ENCODE measurements at places on chromosomes 1 and 21.

DNA sequence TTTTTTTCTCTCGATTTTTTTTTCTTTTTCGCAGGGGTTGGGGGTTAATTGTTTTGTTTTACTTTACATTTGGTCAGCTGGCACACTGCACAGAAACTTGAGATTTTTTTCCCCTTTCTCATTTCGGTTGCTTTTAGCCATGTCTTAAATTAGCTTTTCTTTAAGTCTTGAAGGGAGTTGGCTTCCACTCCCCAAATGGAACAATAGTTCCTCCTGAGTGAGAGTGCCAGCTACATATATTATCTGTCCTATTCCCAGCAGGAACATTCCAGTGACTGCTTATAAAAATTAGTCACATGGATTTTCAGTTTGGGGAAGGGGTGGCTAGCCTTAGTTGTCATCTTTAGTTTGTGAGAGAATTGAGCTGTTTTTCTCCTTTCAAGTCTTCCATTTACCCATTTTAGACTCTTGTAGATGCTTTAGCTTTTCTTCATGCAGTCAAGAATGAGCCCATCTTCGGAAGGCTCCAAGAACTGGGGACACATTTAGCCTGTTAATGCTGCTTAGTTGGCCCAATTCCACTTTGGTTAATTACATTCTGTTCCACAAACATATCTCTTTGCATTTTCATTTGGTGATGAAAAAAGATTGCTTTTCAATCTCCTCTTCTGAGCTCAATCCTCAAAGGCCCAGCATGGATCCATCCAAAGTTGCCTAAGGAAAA is 510.1 kb upstream of the CXADR start:
- no peak for DNase-seq

DNA sequence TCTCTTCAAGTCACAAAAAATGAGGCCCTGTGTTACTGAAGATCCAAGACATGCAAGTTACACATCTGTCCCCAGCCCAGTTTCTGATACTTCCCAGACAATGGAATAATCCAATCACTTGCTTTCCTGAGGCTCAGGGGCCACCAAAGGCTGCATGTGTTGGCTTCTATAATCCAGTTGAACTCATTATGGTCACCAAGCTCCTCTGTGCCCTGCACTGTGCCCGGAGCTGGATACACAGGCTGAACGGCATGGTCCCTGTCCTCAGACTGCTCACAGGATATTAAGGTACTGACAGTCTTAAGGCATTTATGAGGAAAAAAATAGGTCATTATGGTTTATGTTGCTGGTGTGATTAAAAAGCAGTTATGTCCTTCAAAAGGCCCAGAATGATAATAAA is 117.0 kb upstream of the SYT6 start:
- DNase-seq: no peak

DNA sequence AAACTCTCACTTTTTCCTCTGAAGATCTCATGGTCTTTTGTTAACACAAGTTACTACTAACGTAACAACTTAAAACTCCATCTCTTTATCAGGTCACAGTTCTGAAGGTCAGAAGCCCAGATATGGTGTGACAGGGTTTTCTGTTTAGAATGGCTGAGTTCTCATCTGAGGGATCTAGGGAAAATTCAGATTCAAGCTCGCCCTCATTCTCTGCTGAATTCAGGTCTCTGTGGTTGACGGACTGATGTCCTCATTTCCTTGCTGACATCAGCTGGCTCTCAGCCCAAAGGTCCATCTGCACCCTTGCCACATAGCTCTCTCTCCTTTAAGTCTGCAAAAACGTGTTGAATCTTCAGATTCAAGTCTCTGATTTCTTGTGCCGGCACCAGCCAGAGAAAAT is 6.1 kb upstream of the NTPCR start:
- no peak for DNase-seq

DNA sequence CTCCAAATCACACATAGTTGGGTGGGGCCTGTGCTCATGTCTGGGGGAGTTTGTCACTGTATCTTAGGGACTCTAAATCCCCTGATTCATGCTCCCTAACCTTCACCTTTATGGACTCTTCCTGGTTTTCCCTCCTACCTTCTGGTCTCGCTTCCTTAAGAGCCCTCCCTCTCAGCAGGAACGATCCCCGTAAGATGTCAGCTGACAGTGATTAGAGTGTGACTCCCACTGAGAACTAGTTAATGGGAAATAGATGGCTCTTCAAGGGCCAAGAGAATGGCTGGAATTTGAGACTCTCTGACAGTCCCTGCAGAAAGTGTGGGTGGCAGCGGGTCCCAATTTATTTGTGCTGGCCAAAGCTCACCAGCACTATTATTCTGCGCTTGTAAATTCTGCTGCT is 22.0 kb downstream of the LYPD8 start:
- no peak for DNase-seq

DNA sequence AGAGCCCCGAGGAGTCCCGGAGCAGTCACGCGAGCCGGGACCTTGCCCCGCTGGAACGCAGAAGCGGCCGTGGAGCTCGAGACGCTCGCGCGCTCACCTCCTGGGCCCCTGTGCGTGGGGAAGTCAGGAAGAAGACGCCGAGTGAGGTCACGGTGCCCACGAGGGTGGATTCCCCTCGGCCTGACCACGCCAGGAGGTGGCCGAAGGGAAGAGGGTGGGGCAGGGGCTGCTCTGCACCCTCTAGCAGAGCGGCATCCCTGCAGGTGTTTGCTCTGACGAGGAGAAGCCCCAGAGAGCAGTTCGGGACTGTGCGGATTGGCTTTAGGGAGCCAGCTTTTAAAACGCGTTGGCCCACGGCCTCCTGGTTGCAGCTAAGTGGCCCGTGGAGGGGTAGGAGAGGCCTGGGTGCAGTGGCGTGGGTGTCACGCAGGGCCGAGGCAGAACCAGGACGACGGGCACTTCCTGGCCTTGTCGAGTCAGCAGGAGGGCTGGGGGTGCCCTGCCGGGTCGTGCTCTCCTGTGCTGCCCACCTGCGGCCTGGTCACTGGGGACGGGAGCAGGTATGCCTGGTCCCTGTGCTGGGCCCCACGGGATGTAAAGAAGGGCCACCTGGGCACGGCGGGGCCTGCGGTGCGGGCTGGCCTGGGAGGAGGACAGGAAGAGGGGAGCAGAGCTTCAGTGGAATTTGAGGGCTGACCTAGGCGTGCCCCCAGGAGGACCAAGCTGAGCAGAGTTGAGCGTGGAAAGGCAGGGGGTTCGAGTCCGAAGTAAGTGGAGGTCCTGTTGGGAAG is 1.0 kb downstream of the PDXK start:
- no peak for DNase-seq

DNA sequence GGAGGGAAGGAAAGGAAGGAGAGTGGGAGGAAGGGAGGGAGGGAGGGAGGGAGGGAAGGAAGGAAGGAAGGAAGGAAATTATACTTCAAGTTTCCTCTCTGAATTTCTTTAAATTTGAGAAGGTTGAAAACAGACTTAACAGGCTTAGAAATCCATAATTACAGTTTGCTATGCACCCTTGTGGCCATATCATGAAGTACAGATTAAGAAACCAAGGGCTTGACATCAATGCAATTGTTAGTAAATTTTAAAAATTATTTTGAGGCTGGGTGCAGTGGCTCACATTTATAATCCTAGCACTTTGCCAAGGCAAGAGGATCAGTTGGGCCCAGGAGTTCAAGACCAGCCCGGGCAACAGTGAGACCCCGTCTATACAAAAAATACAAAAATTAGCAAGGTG is 14.4 kb downstream of the ANP32E start:
- no peak for DNase-seq
